ENCODE measurements at places on chromosomes 7 and 10.

DNA sequence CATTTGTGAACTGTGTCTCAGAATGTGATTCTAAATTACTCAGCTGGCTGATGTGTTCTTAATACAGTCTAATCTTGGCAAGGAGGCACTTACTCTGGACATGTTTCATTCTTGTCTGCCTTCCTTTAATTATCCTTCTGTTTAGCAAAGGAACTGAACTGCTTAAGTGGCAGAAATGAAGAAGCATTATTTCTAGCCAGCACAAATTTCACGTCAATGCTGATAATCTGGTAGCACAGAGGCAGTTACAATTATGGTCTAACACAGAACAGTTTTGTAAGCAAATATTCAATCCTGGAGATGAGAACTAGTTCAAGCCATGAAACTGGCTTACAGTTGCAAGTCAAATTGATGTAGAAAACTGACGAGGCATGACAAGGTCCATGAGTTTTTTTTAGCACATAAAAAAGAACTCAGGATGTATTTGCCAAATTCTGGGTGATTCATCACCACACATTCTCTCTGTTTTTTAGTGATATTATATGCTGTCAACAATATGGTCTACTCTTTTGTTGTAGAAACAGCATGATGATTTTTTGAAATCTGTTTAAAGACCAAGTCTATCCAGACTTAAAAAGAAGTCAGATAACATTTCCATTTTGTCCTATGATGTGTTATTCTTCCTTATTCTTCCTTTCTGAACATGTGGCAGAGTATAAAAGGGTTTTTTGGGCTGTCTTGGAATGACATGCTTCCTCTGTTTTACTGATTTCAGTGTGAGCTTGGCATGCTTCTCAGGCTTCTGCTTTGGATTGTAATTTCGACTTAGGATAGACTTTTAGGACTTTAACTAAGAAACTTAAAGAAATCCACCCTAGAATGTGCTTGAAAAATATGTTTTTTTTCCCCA is 154.8 kb downstream of the DNAJB9 start:
- DNase-seq = no peak

- no peak for DNase-seq
Observed at GRCh38 chr10:131004276-131004675, 307.2 kb downstream of the TCERG1L start.

DNA sequence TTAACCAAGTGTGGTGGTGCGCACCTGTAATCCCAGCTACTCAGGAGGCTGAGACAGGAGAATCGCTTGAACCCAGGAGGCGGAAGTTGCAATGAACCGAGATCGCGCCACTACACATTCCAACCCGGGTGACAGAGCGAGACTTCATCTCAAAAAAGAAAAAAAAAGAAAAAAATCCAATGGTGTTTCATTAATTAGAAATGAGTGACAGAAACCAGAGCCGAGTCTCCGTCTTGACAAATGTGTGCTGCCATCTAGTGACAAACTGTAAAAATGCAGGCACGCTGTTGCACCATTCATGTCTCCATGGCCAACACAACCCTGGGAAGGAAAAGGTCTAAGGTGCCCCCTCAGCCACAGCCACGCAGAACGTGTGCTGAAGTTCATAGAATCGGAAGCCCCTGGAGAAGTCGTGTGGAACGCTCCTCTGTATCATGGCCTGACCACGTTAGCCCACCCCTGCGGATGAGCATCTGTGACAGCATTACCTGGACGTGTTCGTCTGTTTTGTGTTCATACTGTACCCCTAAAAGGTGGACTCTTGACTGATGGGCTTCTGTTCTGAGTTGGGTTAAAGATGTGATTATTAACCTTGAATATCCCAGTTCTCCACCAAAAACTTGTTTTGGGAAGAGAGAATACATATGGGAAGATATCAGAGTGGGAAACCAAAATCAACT is 94.9 kb downstream of the LYZL2 start:
- DNase-seq = peak; percentile 48

DNA sequence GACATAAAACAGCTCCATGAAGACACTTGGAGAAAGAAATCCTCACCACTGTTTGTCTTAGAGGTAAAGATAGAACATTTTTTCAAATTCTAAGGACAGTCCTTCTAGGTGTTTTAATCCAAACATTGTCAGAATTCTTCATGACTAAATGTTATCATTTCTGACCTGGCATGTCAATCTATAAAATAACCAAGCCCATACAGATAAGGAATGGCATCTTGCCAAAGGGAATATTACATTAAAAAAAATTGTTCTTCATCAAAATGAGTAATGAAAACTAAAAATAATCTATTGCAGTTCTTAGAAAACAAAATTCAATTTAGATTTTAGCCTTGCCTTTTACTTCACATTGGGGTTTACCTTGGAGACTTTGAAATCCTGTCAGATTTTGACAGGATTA is 33.6 kb downstream of the DGKB start:
- DNase-seq = no peak

- DNase-seq = no peak
Observed at GRCh38 chr7:148474481-148475025, 116.0 kb upstream of the C7orf33 start.

- no peak for DNase-seq
Observed at GRCh38 chr7:27111751-27112277, 9.3 kb upstream of the HOXA2 start.

GRCh38 chr7:112081778-112082177 is 124.4 kb downstream of the DOCK4 start:
- DNase-seq = no peak

DNA sequence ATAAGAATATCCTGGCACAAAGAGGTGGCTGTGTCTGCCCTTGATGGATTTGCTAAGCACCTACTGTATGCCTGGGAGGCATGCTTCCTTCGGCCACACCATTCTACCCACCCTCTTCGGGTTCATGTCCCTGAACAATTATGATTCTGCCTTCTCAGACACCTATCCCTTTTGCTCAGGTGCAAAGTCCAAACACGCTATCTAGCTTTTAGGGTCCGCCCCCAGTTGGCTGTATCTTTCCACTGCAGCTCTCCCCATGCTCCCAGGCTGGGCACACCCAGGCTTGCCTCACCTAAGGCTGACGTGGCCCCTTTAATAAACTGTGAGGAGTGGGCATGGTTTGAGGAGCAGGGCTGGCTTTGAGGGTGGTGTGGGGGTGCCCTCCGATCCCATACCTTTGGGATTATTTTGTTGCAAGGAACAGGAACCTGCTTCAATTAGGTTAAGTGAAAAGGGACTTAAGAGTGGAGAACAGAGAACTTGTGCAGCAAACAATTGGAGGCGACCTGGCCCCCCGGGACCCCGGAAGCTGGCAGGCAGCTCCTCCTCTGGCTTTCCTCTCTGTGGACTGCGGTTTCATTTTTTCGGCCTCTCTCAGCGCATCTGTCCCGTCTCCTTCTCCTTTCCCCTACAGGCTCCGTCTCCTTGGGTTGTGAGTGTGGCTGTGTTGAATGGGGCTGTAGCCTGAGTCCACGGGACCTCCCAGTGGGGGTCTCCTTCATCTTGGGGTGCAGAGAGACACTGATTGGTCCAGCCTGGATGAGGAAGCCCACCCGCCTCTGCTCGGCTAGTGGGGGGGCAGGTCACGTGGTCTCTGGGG is 3.8 kb downstream of the CLIP2 start:
- DNase-seq = no peak

- DNase-seq = no peak
Observed at GRCh38 chr10:80506836-80507487, 30.7 kb upstream of the SH2D4B start.

- no peak for DNase-seq
Observed at GRCh38 chr7:128022631-128023532, 8.4 kb downstream of the LRRC4 start.

DNA sequence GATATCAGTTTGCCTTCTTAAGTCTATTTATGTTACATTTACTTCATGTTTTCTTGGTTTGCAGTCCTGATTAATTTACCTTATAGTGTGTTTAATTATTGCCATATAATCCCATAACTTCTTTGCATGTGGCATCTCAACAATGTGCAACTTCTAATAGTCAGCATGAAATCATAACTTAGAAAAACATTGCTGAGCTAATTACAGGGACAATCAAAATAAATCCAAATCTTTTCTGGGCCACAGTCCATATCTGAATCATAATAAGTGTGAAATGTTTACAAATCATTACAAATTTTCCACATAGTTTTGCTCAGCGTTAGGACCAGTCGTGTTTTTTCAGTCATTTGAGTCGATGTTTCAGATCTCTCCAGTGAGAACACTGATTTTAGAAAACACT is 29.1 kb upstream of the CABCOCO1 start:
- DNase-seq = no peak

DNA sequence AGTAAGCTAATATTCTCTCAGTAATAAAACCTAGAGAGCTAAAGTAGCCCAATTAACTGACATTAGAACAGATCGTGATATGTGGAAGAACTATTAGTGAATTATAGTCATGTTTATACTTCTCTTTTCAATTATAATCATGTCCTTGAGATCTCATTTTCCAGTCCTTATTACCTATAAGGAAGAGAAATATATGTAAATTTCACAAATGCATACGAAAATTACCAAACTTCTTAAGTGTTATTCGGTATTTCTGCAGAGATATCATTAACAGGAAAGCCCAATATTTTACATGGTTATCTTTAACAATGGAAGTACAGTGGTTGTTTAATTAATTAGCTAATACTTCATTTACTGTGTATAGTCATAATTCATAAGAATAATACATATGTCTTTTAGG is 110.7 kb downstream of the PTEN start:
- DNase-seq = no peak

DNA sequence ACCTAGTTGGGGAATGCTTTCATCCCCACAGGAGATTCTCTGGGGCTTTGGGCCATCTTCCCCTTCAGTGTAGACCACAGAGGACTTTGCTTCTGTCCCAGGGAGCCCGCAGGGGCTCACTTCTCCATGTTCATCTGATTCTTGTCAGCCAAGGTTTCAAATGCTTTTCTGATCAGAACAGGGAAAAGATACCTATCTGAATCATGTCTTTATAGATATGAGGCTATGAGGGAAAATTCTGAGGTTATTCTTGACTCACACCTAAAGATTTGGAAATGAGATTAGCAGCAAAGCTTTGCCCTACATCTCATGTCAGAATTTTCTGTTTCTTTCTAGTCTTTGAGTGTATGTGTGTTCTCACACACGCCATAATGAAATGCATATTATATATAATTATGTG is 53.3 kb downstream of the FIGNL1 start:
- DNase-seq = no peak

DNA sequence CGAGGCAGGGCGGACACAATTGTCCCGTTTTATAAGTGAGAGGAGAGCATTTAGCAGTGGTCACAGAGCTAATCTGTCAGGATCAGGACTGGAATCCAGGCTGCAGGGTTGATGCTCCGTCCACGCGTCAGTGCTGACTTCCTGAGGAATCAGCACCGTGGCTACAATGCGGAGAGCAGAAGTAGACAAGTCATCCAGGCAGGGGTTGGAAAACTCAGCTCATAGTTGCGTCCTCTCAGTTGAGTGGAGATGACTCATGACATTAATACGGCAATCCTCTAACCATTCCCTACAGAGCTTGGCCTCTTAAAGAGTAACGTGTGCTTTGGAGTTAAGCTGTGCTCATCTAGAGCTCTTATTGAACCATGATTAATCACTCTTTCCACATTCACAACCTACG is 17.1 kb upstream of the HTR5A start:
- no peak for DNase-seq

DNA sequence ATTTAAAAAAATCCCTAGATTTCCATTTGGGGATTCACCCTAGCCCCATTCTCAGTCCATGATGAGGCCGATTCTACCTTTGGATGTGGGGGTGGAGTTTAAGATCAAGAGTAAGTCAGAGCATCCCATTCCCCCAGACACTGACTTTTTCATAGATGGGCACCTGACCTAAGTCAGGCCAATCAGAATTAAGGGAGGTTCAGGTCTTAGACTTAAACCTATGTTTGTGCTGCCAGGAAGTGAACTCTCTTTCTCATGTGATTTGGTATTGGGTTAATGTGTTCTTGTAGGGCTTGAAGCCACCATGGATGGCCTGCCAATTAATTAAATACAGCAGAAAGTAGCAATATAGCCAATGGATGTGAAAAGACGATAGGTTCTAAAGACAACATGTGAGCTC is 30.1 kb downstream of the HOXA1 start:
- no peak for DNase-seq

GRCh38 chr7:159105066-159105780 is 39.4 kb downstream of the VIPR2 start:
- no peak for DNase-seq

DNA sequence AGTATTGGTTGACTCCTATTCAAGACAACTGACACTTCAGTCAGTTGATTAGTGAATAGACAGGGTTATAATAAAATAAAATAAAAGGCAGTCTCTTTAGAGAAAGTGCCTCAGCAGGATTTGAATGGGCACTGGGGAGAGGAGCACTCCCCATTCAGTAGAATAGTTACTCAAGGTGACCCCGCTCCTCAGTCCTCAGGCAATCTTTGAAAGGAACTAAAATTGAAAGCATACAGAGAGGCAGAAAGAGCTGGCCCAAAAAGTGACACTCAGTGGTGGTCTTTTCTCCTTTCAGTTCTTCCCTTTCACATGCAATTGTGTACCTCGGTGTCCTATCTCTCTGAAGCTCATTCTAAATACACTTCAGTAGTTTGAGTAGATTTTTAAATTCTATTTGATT is 47.4 kb upstream of the MACC1 start:
- no peak for DNase-seq

DNA sequence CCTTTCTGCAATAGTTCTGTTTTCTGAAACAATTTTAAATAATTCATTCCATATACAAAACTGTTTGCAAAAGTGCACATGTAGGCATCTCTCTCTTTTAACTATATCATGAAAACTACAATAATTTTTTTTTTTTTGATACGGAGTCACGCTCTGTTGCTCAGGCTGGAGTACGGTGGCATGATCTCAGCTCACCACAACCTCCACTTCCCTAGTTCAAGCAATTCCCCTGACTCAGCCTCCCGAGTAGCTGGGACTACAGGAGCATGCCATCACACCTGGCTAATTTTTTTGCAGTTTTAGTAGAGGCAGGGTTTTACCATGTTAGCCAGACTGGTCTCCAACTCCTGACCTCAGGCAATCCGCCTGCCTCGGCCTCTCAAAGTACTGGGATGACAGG is 44.0 kb upstream of the SEMA3A start:
- no peak for DNase-seq

DNA sequence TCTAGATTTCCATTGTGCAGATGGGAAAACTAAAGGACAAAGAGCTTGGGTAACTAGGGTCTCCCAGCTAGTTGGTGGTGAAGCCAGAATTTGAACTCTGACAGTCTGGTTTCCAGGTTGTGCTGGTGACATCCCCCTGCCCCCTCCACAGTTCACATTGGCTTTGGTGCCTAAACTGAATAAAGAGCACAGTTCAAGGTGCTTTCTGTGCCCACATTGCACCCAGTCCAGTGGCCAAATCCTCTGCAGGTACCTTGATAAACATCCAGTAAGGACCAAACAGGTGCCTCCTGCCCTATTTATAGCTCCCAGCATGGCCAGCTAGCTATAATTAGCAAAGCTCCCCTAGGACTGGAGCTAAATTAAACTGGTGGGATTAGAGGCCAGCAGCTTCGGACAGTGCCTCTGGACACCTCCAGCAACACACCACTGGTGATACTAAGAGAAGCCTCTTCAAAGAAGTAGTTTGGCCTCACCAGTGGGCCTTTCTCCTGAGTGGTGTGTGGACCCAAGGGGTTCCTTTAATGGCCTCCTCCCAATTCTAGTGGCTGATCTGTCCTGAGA is 59.9 kb downstream of the KCNMA1 start:
- DNase-seq = no peak

- DNase-seq = no peak
Observed at GRCh38 chr10:90614631-90615030, 243.2 kb downstream of the HTR7 start.
